ENCODE measurements at places on chromosomes 3 and 15.

DNA sequence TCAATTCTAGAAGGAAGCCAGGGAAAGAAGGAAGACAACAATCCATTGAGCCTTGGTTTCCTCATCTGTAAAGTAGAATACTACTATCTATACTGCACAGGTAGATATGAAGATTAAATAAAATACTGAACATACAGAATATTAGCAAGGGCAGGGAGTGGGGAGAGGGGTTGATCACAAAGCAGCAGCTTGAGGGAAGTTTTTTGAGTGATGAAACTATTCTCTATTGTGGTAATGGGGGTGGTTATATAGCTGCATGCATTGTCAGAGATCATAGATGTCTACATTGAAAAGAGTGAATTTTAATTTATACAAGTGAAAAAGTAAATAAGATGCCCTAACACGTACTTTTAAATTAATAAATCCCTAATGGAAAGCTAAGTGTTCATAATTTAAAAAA, 242.6 kb upstream of the LRTM1 start:
- no peak for DNase-seq

- DNase-seq = no peak
These were observed 420.2 kb downstream of the FOXP1 start for GRCh38 chr3:71163198-71163918.

GRCh38 chr15:101578443-101578894, 73.7 kb downstream of the TM2D3 start:
- no peak for DNase-seq

- DNase-seq = no peak
These were observed 424.3 kb downstream of the ROBO2 start for GRCh38 chr3:77464111-77464688.

- no peak for DNase-seq
These were observed 47.0 kb upstream of the PLXNA1 start for GRCh38 chr3:126935756-126936509.

- no peak for DNase-seq
These were observed 40.8 kb downstream of the EOMES start for GRCh38 chr3:27681249-27681748.

DNA sequence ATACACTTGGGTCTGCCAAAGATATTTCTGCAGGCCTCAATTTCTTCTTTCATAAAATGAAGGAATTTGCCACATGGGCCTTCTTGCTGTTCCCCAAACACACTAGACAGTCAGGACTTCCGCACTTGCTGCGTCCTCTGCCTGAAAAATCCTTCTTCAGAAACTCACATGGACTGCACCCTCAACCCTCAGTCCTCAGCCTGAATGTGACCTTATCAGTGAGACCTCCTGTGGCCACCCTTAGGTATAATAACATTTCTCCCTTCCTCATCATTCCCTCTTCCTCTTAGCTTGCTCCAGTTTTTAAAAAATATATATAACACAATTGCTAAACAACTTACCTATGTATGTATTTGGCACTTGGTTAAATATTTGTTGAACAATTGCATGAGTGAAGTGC, 257.5 kb downstream of the MFSD1 start:
- no peak for DNase-seq

GRCh38 chr15:100833417-100834389, 45.9 kb upstream of the ALDH1A3 start:
- DNase-seq = no peak

DNA sequence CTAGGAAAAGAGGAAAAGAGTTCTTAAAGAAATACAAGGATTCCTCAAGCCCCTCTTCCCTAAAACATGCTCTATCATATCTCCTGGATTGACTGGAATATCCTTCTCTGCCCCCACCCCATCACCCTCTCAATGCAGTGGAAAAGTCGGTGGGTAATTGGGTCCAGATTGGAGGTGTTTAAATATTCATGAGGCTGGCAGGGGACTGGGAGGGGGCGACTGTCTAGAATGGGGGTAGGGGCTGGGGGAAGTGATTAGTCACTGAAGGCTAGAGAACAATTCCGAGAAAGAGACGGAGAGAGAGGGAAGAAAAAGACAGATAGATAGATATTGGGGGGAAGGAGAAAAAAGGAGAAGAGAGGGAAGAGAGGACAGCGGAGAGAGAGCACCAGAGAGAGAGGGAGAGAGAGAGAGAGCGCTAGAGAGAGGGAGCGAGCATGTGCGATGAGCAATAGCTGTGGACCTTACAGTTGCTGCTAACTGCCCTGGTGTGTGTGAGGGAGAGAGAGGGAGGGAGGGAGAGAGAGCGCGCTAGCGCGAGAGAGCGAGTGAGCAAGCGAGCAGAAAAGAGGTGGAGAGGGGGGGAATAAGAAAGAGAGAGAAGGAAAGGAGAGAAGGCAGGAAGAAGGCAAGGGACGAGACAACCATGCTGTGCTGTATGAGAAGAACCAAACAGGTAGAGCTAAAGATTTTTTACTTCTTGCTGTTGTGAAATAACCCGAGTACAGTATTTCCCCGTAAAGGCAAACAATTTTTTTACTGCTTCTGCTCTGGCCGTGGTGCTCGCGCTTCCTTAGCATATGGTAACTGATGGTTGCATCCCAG, at the start of gene GAP43:
Gene GAP43, plus strand, starts transcription at position 467 of the 825 bp plus-strand sequence. Its CDS starts 180 bp downstream, at position 647.
- no peak for DNase-seq

DNA sequence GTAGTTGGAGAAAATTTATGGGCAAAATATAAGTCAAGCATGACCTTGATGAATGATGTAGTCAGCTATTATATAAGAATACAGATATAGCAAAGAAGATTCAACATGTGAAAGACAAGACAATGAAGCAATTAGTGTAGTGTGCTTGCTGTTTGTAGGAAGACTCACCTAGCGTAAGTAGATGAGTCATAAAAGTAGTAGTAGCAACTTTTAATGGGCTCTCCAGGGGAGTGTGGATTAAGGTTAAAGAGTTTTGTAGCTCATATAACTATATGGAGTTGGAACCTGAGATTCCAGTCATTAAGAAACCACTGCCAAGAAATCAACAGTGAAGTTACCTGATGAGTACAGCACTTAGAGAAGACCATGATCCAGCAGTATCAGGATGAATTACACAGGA, 444.7 kb upstream of the CNTN3 start:
- no peak for DNase-seq

GRCh38 chr3:191959876-191960413, 499.0 kb downstream of the PYDC2 start:
- DNase-seq = no peak

- DNase-seq = no peak
These were observed 15.1 kb downstream of the BOC start for GRCh38 chr3:113226491-113226890.

DNA sequence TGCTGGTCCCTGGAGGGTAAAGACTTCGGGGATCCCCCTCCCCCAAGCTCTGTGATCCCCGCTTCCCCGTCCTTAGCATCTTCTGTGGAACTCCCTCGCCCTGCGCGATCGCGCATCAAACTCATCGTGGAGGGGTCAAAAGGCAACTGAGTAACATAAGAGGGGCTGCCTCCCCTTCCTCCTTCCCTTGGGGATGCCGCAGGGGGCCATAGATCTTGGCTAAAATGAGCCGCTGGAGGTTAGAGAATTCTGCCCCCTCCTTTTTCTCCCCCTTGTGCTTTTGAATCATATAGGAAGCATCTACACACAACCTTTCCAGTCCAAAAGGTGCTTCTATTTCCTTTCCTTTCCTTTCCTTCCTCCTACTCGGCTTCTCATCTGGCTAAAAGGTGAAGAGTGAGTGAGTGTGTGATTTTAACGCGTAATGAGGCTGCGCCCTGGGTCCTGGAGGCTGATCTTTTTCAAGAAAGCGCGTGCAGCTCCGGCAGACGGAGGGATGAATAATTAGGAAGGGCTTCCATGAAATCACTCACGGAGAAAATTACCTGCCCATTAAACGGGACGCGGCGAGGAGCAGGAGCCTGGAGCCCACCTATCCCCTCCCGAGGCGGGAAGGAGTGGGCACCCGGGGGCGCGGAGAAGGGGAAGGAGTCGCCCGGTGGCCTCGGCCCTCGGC, 831 bp upstream of the ROBO2 start:
- DNase-seq = no peak

GRCh38 chr3:59816312-59816711, 766.5 kb upstream of the CFAP20DC start:
- no peak for DNase-seq

- no peak for DNase-seq
These were observed 144.3 kb downstream of the STAC start for GRCh38 chr3:36524560-36524959.

GRCh38 chr15:71588746-71589145, 221.6 kb upstream of the NR2E3 start:
- DNase-seq = no peak

GRCh38 chr3:101069901-101070798, 76.9 kb upstream of the ABI3BP start:
- DNase-seq = peak; percentile 58

DNA sequence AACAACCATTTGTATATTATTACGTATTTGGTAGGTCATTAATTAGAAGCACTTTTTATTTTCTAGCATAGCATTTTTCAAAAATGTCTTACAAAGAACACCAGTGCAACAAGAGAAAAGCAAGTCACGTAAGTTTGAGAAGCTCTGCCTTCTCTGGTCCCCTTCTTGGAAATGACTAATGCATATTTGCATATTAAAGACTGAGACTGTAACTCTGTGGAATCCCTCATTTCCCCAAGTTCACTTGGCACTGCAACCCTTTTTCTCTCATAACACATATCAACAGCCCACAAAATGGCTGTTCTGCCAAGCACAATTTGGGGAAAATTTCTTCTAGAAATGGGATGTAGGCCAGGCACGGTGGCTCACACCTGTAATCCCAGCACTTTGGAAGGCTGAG, 176.3 kb downstream of the ERC2 start:
- no peak for DNase-seq

DNA sequence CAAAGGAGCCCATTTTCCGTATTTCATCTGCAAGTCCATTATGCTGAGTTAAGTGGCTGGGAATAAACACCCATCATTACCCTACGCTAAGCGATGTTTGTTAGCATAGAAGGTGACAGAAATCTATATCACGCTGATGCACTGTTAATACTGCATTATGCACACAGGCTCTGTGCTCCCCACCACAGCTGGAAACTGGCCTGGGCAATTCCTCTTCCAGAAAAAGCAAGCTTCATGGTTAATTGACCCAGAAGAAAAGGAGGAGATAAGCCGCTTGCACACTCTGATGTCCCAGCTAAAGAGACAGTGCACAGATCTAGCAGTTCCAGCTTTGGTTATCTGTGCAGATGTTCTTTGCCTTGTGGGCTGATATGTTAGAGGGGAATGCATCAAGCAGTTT, 232.6 kb downstream of the NTRK3 start:
- no peak for DNase-seq

DNA sequence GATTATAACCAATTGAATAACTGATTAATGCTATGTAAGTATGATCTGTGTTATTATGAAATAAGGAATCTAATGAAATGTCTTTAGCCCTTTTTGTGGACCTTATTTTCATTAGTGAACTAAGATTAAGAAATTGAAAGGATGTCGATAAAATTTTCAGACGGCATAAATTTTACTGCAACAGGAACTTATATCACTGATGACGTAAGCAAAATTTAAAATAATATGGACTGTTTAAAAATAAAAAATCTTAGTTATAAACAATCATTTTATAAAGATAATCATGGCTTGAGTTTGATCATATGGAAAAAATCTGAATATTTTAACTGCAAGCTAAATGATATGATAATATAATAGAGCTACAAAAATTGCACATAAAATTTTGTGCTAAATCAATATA, 112.7 kb downstream of the SPATA16 start:
- no peak for DNase-seq

DNA sequence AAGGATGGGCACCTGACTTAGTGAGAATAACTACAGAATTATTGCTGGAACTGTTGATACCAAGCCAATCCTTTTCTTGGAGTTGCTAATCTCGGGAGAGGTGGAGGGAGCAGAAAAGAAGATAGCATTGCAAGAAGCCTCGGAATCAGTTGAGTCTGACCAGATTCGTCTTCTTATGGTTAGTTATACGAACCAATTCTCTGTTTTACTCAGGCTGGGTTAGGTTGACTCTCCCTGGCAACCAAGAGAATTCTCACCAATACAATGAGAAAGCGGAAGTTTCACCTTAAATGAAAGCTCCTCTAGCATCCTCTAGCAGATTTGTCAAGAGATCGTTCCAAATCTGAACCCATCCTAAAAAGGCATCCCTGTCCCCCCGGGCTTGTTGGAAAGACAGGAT, 43.5 kb upstream of the UBE2E1 start:
- DNase-seq = no peak

GRCh38 chr15:96119734-96120133, 210.8 kb upstream of the NR2F2 start:
- no peak for DNase-seq

DNA sequence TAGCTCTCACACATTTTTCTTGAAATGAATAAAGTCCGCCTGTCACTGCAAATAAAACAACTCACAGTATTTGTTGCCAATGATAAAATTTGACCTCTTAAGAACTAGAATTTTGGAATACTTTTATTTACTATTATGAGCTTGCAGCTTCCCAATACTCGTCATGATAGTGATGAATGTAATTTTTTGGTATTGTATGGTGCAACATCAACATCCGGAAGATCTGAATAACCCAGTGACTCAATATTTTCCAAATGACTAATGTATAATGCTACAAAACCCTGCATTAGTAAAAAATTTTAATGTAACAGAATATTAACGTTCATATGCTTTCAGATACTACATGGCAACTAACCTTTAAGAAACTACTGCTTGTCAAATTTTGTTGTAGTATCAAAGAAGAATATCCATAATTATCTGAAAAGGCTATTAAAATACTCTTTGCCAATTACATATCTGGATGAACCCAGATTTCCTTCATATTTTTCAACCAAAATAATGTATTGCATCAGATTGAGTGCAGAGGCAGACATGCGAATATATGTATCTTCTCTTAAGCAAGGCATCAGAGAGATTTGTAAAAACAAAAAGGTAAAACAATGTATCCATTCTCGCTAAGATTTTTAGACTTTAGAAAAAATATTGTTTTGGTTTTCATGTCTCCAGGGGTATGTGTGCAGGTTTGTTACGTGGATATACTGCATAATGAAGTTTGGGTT, 95.3 kb downstream of the IGF2BP2 start:
- DNase-seq = no peak

DNA sequence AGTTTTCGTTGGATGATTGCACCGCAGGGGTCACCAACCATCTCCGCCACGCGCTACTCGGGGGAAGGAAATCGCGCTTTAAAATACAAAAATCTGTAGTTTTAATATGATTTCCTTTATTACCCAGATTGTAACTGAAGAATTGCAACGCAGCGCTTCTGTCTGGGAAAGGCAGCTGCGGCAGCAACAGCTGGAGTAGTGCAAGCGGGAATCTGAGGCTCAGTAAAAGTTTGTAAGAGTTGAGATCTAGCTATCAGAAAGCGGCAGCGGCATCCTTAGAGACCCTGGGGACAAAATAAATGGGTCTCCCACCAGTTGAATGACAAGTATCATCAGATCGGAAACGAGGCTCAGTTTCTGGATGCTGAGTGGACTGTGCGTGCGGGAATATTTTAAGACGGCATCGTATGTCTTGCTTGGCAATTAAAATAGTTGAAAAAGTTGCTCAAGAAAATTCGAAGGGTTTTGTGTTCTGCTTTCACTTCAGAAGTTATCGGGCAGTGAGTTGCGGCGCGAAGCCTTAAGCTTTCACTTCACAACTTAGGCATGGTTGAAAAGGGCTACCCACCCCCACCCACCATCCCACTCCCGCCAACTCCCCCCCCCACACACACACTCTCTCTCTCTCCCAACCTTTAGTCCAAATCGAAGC, 2.7 kb downstream of the MECOM start:
- no peak for DNase-seq

- no peak for DNase-seq
These were observed 15.0 kb upstream of the SPTBN5 start for GRCh38 chr15:41908736-41909461.
